ENCODE measurements at places on chromosomes 5 and 9.

- DNase-seq, result no peak
These were observed 395.2 kb downstream of the BNC2 start for GRCh38 chr9:16475257-16475656.

DNA sequence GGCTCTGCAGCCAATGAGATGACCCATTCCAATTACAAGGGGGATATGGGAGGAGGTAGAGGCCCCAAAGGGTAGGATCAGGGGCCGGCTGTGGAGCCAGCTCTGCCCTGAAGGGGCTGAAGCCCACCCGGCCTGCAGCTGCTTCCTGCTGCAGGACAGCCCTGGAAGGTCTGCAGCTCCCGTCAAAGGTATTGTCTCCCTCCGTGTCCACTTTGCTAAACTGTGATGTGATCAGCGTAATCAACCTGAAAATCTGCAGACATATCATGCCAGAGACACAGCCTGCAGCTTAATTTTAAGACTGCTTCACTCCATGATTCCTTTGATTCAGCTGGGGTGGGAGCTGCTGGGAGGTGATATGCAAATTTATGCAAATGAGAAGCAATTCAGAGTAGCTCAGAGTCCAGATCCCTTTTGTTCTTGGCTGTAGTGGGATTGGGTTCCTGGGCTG, 90.7 kb downstream of the GADD45G start:
- peak; percentile 36 for DNase-seq

- DNase-seq, result no peak
These were observed 10.8 kb downstream of the NACC2 start for GRCh38 chr9:136084063-136084944.

- DNase-seq, result peak; percentile 47
These were observed 98.6 kb downstream of the FBXW11 start for GRCh38 chr5:171907725-171908343.

DNA sequence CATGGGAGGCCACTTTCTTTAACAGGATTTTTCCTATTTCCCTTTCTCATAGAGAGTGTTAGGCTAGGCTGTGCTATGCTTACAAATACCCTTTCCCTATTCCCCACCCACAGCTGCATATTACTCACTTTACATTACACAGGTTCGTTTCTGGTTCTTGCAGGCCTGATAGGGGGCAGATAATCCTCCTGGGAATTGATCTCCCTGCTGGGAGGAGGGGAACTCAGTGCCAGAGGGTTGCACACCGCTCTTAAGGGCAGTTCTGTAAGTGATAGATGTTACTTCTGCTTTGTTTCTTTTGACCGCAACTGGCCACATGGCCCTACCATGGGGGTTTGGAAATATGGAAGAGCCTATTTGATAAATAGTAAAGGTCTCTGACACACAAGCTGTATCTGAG, 54.0 kb upstream of the NTRK2 start:
- DNase-seq, result no peak

DNA sequence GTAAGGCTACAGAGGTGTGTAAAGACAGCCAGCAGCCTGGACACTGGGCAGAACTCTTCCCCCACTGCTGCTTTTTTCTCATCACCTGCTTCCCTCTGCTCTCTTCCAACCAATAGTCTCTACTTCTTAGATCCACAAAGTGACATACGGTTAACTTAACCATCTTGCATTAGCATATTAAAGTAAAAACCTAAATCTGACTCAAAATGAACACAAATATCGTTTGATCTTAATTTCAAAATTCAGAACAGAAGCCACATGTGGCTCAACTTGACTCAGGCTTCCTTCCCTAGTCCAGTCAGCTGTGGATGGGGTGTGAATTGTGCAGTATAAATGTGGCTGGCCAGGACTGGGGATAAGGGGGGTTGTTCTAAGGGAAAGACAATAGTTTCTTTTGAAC, 114.3 kb downstream of the STARD4 start:
- DNase-seq, result no peak

DNA sequence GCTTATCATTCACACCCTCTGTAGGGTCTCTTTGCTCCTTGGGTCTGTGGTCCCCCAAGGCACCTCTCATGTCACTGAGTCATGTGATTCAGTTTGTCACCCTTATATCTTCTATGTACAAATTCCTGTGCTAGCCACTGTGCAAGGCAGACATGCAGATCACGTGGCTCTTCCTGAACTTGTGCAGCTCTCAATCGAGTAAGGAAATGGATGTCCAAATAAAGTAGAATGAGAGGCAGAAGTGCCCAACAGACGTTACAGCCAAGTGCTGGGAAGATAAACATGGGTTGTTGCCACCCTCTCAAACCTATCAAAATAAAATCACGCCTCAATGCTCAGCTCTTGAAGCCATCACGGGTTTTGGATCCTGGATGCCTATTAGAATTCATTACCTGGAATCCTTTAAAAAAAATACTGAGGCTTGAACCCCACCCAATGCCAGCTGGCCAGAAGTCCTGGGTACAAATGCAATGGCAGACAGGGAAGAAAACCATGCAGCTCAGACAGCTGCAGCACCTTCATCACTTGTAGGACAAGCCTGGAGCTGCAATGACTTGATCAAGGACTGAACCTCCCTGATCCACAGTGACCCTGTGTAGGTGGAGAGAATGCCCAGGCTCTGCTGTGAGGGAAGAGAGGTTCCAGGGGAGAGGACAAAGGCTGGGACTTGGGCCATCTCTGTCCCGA, 228.7 kb upstream of the DAP start:
- DNase-seq, result no peak

GRCh38 chr9:77013206-77013931, 6.1 kb upstream of the FOXB2 start:
- DNase-seq, result no peak

GRCh38 chr5:173777674-173778073, 110.5 kb upstream of the CPEB4 start:
- no peak for DNase-seq

- peak; percentile 56 for DNase-seq
These were observed 88.7 kb downstream of the CFAP90 start for GRCh38 chr5:7762267-7762666.

DNA sequence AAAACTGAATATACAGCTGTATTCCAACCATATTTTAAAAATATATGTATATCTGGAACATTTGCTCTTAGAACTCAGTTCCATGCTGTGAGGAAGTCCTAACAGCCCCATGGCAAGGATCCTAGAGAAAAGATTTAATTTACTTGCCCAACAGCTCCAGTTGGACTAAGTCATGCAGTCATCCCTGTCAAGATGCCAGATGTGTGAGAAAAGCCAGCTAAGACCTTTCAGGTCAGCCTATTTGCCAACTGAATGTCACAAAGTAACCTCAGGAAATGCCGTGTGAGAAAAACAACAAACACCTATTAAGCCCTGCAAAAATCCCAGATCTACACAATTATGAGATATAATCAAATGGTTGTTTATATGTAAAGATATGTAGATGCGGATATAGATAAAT, 416.3 kb downstream of the NR2F1-AS1 start:
- DNase-seq, result no peak

DNA sequence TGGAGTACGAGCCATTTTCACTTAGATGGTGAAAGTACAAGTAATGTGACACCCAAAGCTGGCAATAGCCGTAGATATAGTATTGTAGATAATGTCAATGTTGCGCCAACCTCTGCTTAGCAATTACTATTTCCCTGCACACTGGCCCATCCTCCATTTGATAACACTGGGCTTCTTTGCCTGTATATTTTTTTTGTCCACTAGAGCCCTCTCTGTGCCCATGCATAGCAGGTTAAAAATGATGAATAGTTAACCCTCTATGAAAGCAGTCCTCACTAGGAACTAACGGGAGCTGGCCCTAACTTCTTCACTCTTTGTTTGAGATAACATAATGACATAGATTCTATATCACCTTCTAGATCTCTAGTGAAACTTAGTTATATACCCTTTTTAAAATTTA, 416.8 kb downstream of the TUSC1 start:
- DNase-seq, result no peak

GRCh38 chr5:23139338-23140171, 286.4 kb upstream of the CDH12 start:
- DNase-seq, result no peak

DNA sequence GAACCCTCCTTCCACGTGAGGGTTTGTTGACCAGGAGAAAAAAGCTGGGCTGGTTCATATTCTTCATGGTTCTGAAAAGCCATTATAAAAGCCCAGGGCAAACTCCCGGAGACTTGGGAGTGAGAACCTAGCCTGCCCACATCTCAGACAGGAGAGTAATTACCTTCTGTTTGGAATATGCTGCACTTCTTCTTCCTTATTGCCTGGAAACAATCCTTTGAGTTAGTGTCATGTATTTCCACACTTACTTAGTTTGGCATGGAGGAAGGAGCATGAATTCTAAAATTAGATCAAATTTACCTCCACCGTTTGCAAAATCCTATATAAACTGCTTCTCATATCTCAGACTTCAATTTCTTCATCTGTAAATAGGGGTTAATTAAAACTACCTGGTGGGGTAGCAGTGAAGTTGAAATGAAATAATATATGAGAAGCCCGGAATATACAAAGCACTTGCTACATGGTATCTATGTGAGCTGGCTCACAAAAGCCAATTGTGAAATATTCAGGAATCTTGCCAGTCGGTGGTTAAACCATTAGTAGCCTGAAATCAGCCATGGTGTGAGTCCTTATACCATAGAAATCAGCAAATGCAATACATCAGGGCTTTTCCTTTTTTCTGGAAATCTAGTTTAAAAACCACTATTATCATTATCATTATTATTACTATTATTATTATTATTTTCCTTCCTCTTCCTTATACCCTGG, 140.0 kb upstream of the RAD23B start:
- no peak for DNase-seq

DNA sequence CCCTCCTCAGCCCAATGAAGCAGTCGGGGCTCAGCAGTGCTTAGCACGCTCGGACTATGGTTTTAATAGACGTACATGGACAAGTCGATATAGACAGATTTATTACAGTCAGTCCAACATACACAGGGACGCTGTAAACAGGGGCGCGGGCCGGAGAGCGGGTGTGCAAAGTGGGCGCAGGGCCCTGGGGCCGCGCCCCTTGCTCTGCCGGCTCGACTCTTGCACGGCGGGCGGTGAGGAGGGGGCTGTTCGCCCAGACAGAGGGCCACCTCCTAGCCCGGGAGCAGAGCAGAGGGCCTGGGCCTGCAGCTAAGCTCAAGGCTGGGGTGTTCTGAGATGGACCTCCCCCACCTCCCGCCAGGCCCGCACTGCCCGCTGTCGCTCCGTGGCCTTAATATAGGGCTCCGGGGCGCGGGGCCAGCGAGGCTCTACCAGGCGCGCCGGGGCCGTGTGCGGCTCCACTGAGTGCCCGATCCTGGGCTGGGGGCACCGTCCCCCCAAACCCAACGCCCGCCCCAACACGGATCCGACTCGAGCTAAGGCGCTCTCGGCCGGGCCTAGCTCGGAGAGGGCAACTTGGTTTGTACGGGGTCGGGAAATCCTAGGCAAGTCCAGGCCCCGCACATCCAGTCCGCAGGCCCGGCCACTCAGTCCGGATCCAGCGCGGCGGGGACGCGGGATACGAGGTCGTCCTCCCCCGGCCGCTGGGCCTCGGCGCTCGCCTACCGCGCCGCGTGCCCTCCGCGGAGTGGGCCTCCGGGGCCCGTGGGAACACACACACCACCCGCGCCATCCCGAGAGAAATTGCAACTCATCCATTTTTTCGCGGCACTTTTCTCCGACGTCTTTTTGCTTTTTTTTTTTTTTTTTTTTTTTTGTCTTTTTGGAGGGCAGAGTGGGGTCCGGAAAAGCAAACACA, 6.1 kb downstream of the PITX1 start:
- DNase-seq, result no peak

DNA sequence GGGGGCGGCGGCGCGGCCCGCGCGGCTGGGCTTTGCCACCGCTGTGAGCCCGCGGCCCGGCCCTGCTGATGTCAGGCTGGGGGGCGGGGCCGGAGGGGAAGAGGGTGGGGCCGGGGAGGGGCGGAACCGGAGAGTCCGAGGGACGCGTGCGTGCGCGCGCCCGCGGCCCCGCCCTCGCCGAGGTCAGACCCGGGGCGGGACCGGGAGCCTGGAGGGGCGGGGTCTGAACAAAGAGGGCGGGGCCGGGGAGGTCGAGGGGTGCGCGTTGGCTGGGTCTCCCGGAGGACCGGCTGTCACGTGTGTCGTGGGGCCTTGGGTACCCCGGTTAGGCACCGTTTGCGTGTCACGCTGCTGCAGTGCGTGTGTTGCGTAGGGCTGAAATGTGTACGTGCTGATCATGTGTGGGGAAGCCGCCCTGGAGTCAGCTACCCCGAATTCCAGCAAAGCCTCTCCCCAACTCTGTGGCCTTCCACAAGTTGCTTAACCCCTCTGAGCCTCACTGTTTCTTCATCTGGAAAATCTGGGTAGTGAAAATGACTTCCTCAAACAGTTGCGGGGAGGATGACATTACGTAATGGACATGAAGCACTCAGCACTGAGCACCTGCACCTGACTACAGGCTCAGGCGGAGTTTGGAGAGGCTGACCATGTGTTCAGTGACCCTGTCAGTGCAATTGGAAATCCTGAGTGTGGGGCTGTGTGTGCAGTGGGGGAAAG, at the start of gene RALGDS:
RALGDS (minus strand) TSS at position 43 of the 717 bp plus-strand sequence. CDS start 86 bp downstream, outside the sequence.
- DNase-seq, result peak; percentile 87

GRCh38 chr9:8078641-8079140, 279.1 kb upstream of the DMAC1 start:
- DNase-seq, result no peak

DNA sequence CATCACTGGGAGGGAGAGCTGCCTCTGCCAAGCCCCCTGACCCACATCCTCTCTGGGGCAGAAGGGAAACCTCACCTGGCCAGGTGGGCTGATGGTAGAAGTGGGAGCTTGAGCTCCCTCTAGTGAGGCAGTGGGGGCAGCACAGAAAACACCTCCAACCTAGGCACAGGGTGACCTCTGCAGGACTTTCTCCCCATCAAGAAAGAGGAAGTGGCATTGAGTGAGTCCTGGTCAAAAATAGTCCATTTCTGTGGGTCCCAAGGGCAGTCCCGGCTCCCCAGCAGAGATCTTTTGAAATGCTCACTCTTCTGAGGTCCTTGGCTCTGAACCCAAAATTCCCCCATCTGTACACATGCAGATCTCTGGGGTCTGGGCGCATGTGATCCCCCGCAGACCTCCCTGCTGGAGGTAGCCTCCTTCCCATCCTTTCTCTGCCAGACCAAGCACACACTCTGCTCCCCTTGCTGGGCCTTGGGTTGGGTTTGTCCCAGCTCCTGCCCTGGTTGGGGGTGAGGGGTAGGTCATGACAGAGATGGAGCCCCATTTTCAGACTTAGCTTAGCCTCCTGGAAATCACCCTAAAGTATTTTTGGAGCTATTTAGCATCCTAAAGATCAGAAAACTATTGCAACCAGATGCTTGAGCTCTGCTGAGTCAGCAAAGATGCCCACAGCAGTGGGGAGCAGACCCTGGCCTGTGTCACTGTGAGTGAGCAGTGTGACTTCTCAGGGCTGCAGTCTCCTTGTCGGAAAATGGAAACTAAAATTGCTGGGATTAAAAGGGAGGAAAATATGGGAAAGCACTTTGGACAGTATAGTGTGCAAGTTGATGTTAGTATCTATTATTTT, 41.6 kb upstream of the LCP2 start:
- DNase-seq, result peak; percentile 64

- peak; percentile 66 for DNase-seq
These were observed 47.1 kb downstream of the EHMT1 start for GRCh38 chr9:137665697-137666512.

- no peak for DNase-seq
These were observed 530.3 kb downstream of the RASEF start for GRCh38 chr9:82532504-82533180.

- DNase-seq, result no peak
These were observed 19.9 kb downstream of the UGT3A1 start for GRCh38 chr5:35971186-35971877.

GRCh38 chr5:5063533-5063953, 76.6 kb upstream of the ADAMTS16 start:
- peak; percentile 30 for DNase-seq

Measured in WTC11 (cell line).